ENCODE measurements at places on chromosomes 6 and 20. TPM values are rescaled to one million over a fixed set of nuclear protein-coding genes. Genes with fewer than 3 reads are reported as not detected.

DNA sequence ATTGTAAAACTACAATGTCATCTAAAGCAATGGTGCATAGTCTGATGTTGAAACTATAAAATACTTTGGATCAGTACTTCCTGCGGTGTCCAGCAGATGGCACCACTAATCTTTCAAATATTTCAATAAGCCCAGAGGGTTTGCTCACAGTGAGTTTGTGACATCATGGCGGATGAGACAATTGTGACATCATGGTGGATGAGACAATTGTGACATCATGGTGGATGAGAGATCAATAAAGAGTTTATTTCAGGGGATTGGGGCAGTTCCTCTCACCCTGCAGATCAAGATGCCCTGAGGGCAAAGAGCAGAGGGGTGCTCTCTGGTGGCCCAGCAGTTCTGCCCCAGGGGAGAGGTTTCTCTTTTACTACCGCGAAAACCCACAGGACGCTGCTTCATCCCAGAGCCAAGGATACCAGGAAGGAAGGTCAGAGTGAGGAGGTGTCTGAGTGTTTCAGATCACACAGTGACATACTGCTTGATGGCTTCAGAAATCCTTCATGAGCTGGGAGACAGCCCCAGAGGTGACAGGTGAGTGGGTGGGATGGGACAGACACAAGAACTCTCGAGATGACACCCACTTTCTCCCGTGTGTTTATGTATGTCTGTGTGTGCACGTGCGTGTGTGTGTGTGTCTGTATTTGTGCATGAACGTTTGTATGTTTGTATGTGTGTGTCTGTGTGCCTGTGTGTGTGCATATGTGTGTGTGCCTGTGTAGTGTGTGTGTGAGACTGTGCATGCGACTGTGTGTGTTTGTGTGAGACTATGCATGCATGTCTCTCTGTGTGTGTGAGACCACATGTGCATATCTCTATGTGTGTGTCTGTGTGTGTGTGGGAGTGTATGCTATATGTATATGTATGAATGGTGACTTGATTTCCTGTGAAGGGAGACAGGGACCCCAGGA, 7.3 kb upstream of the ULBP2 start:
- no peaks in the 10 kb centered on the region for H3K4me1 ChIP-seq
- no peak overlapping the region for H3K27ac ChIP-seq
- peak; percentile 64 for DNase-seq
- H3K36me3 ChIP-seq: no peaks in the 10 kb centered on the region

- no peaks in the 10 kb centered on the region for H3K27me3 ChIP-seq
- no peak for DNase-seq
- no peak overlapping the region for H3K27ac ChIP-seq
- peaks cover 12% of the 10 kb centered on the region for H3K4me1 ChIP-seq
- no peak overlapping the region for H3K4me3 ChIP-seq
Measured at GRCh38 chr20:49814057-49814694, 1.5 kb downstream of the SLC9A8 start.

DNA sequence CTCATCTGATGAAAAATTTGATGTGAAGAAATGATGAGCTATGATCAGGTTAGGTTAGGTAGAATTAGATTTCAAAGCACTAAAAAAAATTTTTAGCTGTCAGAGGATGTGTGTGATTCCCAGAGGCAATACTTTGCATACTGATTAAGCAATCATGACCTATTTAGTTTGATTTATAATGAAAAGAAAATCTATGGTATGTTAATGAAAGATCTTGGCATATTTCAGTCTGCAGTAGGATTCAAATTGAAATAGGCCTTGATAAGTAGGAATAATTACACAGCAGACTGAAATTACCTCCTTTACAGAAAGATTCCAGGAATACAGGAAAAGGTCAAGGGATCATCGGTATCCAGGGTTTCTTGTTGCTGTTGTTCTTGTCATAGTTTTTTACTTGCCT, 69.3 kb downstream of the HDDC2 start:
- DNase-seq: no peak
- H3K27ac ChIP-seq: no peak overlapping the region
- H3K36me3 ChIP-seq: no peaks in the 10 kb centered on the region
- no peaks in the 10 kb centered on the region for H3K4me1 ChIP-seq
- H3K4me3 ChIP-seq: no peak overlapping the region
- H3K27me3 ChIP-seq: no peaks in the 10 kb centered on the region

- DNase-seq: no peak
- H3K27ac ChIP-seq: no peak overlapping the region
- no peaks in the 10 kb centered on the region for H3K27me3 ChIP-seq
- no peaks in the 10 kb centered on the region for H3K36me3 ChIP-seq
- H3K4me3 ChIP-seq: no peak overlapping the region
Measured at GRCh38 chr20:10919396-10920140, 245.8 kb upstream of the JAG1 start.

DNA sequence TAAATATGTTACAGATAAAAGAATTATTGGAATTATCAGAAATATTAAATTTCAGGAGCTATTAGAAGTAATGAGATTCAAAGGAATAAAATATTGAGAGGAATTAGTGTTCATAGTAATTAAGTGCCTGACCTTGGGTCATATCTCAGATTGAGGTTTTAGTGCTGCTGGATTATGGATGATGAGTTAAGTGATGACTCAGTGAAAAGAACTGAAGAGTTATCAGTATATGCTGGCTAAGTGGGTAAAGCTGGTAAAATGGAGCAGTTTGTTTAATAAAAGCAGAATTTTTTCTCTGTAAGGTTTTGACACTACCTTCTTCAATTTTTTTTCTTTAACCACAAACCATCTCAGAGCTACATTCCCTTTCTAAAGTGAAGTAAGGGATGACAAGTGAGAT, 206.7 kb downstream of the MANEA start:
- no peaks in the 10 kb centered on the region for H3K36me3 ChIP-seq
- DNase-seq: no peak
- H3K27ac ChIP-seq: no peak overlapping the region
- no peaks in the 10 kb centered on the region for H3K27me3 ChIP-seq
- H3K4me3 ChIP-seq: no peak overlapping the region

- no peak overlapping the region for H3K4me3 ChIP-seq
- no peaks in the 10 kb centered on the region for H3K27me3 ChIP-seq
- DNase-seq: no peak
- H3K36me3 ChIP-seq: peaks cover 6% of the 10 kb centered on the region
- H3K4me1 ChIP-seq: no peaks in the 10 kb centered on the region
Measured at GRCh38 chr6:30322527-30323501, 3.9 kb upstream of the TRIM39 start.

DNA sequence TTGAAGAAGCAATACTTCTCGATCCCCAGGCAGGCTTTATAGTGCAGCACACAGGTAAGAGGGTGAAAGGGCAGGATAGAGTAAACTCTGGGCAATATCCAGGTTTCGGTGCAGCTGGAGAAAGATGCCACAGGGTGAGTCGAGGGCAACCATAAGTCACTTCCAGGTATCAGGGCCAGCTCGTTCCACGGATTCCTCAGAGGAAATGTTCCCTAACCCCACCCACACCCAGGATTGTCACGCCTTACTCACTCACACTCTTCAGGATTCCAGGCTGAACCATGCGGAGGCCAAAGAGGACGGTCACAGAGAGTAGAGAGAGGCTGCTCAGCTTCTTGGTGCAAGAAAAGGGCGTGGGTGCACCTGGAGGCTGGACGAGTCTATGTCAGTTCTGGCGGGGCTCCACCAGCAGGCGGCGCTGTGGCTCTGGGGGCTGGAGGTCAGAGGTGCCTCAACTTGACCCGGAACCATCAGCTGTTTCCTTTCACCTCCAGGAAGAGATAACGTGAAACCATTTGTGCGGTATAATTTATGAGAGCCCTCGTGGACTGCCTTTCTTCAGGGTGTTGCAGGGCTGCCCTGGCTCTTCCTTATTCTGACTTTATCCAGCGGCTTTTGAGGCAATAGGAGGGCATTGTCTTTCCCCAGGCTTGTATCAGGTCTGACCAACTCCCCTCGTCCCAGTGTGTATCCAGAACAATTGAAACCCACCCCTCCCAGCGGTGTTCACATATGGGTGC, 14.5 kb upstream of the WFDC12 start:
- H3K4me3 ChIP-seq: no peak overlapping the region
- H3K27me3 ChIP-seq: peaks cover 17% of the 10 kb centered on the region
- no peak overlapping the region for H3K27ac ChIP-seq
- no peaks in the 10 kb centered on the region for H3K4me1 ChIP-seq

DNA sequence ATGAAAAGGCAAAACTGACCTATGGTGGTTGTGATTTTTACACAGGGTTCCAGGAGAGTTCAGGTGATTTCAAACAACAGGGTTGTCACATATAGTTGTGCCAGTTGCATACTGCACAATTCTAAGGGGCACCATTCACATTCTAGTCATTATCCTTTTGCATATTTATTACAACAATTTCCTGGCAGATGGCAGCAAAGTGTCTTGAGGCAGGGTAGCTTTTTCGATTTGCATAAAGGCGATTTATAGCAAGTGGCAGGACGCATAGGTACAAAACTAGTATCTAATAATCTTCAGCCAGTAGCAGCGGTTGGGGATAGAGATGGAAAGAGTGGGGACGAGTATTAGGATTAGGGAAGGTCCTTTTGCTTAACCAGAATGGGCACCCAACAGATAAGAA, 46.5 kb upstream of the TRAF3IP2 start:
- no peak overlapping the region for H3K4me3 ChIP-seq
- H3K4me1 ChIP-seq: peaks cover 2% of the 10 kb centered on the region
- H3K27ac ChIP-seq: no peak overlapping the region
- DNase-seq: no peak
- H3K27me3 ChIP-seq: no peaks in the 10 kb centered on the region

GRCh38 chr6:131122516-131122915, 12.8 kb upstream of the AKAP7 start:
- no peak overlapping the region for H3K27ac ChIP-seq
- no peak for DNase-seq
- H3K27me3 ChIP-seq: no peaks in the 10 kb centered on the region
- no peak overlapping the region for H3K4me3 ChIP-seq
- H3K4me1 ChIP-seq: no peaks in the 10 kb centered on the region

DNA sequence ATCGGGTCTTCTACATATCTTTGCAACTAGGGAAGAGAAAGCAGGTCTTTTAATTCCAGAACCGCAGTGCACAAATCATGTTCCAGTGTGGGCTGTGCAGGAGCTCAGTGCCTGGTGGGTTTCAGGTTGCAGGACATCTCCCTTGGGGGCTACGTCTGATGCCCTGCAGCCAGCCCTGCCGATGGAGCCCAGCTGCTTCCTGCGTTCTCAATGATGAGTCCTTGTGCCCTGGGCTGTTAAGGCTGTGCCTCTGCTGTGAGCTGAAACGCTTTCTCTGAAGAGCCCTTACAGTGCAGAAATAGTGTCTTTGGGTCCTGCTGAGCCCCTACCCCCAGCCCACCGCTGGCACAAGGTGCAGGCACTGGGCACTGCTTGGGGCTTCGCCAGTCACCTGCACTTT, 192.9 kb downstream of the SYNDIG1 start:
- H3K27me3 ChIP-seq: no peaks in the 10 kb centered on the region
- H3K27ac ChIP-seq: peak overlapping the region; percentile 36
- peak; percentile 74 for DNase-seq
- H3K4me1 ChIP-seq: peaks cover 30% of the 10 kb centered on the region

GRCh38 chr6:108983151-108983550, 111.5 kb downstream of the SESN1 start:
- H3K27me3 ChIP-seq: no peaks in the 10 kb centered on the region
- no peak for DNase-seq
- H3K36me3 ChIP-seq: peaks cover 4% of the 10 kb centered on the region
- no peaks in the 10 kb centered on the region for H3K4me1 ChIP-seq
- H3K4me3 ChIP-seq: no peak overlapping the region
- H3K27ac ChIP-seq: no peak overlapping the region

- H3K27me3 ChIP-seq: no peaks in the 10 kb centered on the region
- peaks cover 11% of the 10 kb centered on the region for H3K4me1 ChIP-seq
- no peak overlapping the region for H3K27ac ChIP-seq
- no peak overlapping the region for H3K4me3 ChIP-seq
- DNase-seq: peak; percentile 0
Measured at GRCh38 chr20:24762791-24763350, 186.2 kb upstream of the CST7 start.

DNA sequence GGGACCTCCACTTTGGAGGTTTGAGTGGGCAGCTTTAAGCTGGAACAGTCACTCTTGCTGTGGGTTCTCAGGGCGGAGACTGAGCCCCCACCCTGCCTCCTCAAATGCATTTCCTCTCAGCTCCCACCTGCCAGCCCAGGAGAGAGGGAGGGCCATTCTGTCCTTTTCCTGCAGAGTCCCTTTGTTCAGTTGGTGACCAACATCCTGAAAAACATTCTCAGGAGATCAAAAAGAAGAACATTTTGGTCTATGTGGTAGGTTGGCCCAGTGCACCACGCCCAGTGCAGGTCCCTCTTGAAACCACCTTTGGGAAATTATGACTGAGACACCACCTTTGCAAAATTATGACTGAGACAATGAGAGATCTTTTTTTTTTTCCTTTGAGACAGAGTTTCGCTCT, 13.4 kb downstream of the SLC52A3 start:
- no peak for DNase-seq
- no peaks in the 10 kb centered on the region for H3K27me3 ChIP-seq
- H3K4me3 ChIP-seq: no peak overlapping the region
- no peak overlapping the region for H3K27ac ChIP-seq
- no peaks in the 10 kb centered on the region for H3K36me3 ChIP-seq

DNA sequence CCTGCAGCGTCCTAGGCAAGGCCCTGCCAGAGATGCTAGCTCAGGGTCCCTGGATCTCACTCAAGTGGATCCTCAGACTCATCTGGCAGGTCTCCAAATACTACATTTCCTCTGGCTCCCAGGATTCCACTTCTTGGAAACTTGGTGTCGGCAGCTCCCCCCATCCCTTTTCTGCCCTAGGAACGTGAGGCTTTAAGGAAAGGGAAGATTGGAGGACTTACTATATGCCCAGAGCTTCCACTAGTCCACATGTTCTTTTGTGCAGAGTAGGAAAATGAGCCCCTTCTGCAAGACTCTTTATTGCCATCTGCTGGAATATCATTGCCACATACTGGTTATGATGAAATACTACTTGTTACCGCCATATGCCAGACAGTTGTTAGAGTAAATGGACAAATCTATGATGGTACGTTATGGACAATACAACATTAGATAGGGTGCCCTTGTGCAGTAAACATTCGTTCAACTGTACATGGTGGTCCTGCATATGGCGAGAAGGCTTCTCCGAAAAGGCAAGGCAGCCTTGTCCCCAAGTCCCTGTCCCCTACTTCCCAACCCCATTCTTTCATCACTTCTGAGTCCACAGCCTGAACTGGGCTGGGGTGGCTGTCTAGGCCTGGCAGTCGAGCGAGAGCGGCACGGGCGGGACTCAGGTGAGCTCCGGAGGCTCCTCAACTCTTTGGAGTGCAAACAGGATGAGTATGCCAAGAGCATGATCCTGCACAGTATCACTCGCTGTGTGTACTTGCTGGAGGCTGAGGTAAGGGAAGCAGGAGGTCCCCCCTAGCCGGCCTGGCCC, 780 bp downstream of the ARMC12 start:
- peaks cover 3% of the 10 kb centered on the region for H3K27me3 ChIP-seq
- DNase-seq: peak; percentile 62
- no peaks in the 10 kb centered on the region for H3K36me3 ChIP-seq
- H3K27ac ChIP-seq: no peak overlapping the region
- H3K4me3 ChIP-seq: no peak overlapping the region
- peaks cover 5% of the 10 kb centered on the region for H3K4me1 ChIP-seq

- H3K27ac ChIP-seq: no peak overlapping the region
- DNase-seq: no peak
- peaks cover 3% of the 10 kb centered on the region for H3K4me1 ChIP-seq
- no peak overlapping the region for H3K4me3 ChIP-seq
- no peaks in the 10 kb centered on the region for H3K27me3 ChIP-seq
- H3K36me3 ChIP-seq: peaks cover 24% of the 10 kb centered on the region
Measured at GRCh38 chr20:35285806-35286076, 1.2 kb upstream of the EIF6 start.

The MRPS18B gene
- total RNA-seq: 48.8 TPM

The PAK5 gene
- not detected for total RNA-seq

The ASIP gene
- total RNA-seq: not detected

The KCNK15 gene
- not detected for total RNA-seq

Data from SJCRH30 (cell line).